ENCODE measurements at places on chromosomes 3 and 15.

- no peak for DNase-seq
Measured at GRCh38 chr15:77507911-77508310, 87.2 kb downstream of the HMG20A start.

GRCh38 chr15:48996276-48996675, 32.6 kb upstream of the SHC4 start:
- no peak for DNase-seq

- DNase-seq, result no peak
Measured at GRCh38 chr3:187276397-187277128, 15.0 kb downstream of the MASP1 start.

GRCh38 chr15:85318048-85318731, 62.2 kb upstream of the AKAP13 start:
- no peak for DNase-seq

- DNase-seq, result no peak
Measured at GRCh38 chr15:74283368-74283767, 47.2 kb downstream of the CCDC33 start.
